ENCODE measurements at places on chromosomes 2 and 18. TPM values are rescaled to one million over a fixed set of nuclear protein-coding genes. Genes with fewer than 3 reads are reported as not detected.
A peak's percentile ranks its signal among the peaks of the same experiment; 100 is the strongest.

DNA sequence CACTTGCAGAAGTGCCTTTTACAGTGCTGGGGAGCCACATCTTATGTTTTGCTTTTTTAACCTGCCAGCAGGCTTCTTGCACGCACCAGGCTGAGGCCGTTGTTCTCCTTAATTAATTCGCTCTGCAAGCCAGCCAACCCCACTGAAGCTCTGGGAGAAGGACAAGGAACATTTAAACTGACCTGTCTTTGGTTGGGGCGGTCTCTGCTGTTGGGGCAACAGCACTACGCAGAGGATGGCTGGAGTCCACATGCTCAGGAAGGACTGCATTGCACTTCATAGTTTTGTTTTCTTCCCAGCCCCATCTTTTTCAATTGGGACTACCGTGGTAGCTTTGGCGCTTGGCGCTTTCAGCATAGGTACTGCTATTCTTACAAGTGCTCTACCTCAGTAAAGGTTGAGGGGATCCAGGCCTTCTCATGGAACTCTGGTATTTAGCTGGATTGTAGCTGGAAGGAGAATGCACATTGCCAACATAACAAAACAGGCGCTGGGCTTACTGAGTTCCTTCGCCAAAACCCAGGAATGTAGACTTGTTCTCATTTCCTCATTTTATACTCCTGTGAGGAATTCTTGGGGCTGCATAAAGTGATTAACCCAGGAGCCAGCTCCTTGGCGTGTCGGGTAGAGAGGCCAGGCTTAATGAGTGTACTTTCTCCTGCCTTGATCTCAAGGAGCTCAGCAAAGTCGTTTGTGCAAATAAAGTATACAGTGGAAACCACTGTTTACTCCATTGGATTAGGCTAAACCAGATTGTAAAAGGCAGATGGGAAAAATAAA is 146.2 kb downstream of the PRKCE start:
- no peaks in the 10 kb centered on the region for H3K27me3 ChIP-seq
- H3K4me1 ChIP-seq, result no peaks in the 10 kb centered on the region
- no peak for DNase-seq
- H3K36me3 ChIP-seq, result no peaks in the 10 kb centered on the region
- no peak overlapping the region for H3K4me3 ChIP-seq

GRCh38 chr2:150309311-150310080 is 178.0 kb downstream of the RND3 start:
- H3K4me1 ChIP-seq, result no peaks in the 10 kb centered on the region
- no peak overlapping the region for H3K27ac ChIP-seq
- no peaks in the 10 kb centered on the region for H3K27me3 ChIP-seq

DNA sequence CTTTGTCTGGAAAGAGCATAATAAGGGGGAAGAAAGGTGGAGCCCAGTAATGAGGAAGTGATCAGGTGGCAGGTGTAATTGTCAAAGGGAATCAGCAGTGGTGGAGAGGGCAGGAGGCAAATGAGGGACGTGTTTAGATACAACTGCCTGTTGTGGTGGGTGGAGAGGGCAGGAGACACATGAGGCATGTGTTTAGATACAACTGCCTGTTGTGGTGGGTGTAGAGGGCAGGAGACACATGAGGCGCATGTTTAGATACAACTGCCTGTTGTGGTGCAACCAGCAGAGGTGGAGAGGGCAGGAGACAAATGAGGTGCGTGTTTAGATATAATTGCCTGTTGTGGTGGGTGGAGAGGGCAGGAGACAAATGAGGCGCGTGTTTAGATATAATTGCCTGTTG is 173.1 kb downstream of the ANKRD30B start:
- DNase-seq, result no peak
- no peak overlapping the region for H3K4me3 ChIP-seq
- H3K27ac ChIP-seq, result no peak overlapping the region
- H3K27me3 ChIP-seq, result no peaks in the 10 kb centered on the region
- no peaks in the 10 kb centered on the region for H3K36me3 ChIP-seq

GRCh38 chr2:178229927-178230326 is 35.6 kb downstream of the OSBPL6 start:
- DNase-seq, result no peak
- H3K4me1 ChIP-seq, result no peaks in the 10 kb centered on the region
- no peak overlapping the region for H3K27ac ChIP-seq
- H3K27me3 ChIP-seq, result no peaks in the 10 kb centered on the region

GRCh38 chr2:58070765-58071164 is 24.2 kb downstream of the VRK2 start:
- no peaks in the 10 kb centered on the region for H3K27me3 ChIP-seq
- DNase-seq, result no peak
- H3K4me3 ChIP-seq, result no peak overlapping the region
- H3K27ac ChIP-seq, result no peak overlapping the region
- no peaks in the 10 kb centered on the region for H3K4me1 ChIP-seq

GRCh38 chr2:54348646-54349045 is 92.6 kb upstream of the TSPYL6 start:
- no peak for DNase-seq
- H3K36me3 ChIP-seq, result no peaks in the 10 kb centered on the region
- no peak overlapping the region for H3K4me3 ChIP-seq

DNA sequence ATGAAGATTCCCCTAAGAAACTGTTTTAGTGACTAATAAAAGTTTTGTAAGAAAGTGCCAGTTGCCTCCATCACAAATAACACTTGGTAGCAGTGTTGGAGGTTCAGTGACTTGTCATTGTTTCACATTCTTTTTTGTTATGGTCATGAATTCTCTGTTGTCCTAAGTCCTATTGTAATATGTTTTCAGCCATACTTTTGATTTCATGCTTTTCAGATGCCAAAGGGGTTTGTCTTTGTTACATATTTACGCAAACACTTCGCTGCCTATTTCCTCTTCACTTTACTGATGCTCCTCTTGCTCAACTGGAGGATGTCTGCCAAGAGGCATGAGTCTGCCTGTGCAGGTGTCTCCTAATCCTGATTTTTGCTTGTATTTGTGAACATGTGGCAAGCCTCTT is 66.6 kb downstream of the PHLPP1 start:
- no peaks in the 10 kb centered on the region for H3K4me1 ChIP-seq
- no peak overlapping the region for H3K4me3 ChIP-seq
- DNase-seq, result no peak
- H3K27ac ChIP-seq, result no peak overlapping the region
- no peaks in the 10 kb centered on the region for H3K36me3 ChIP-seq

DNA sequence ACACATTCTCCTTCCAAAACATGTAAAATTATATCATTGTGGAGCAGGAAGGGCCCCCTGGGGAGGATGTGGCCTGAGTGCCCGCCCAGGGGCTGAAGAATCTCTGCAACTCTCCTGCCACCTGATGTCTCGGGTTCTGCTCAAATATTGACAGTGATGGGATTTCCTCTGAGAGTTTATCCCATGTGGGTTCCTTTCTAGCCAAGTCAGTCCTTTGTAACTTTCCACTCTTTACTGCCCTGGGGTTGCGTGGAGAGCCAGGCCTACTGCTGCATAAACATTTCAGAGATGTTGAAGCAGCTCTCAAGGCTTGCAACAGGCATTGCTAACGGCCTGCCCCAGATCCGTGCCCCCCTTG is 4.0 kb upstream of the RAB17 start:
- H3K27me3 ChIP-seq, result no peaks in the 10 kb centered on the region
- H3K36me3 ChIP-seq, result no peaks in the 10 kb centered on the region
- peaks cover 6% of the 10 kb centered on the region for H3K4me1 ChIP-seq

DNA sequence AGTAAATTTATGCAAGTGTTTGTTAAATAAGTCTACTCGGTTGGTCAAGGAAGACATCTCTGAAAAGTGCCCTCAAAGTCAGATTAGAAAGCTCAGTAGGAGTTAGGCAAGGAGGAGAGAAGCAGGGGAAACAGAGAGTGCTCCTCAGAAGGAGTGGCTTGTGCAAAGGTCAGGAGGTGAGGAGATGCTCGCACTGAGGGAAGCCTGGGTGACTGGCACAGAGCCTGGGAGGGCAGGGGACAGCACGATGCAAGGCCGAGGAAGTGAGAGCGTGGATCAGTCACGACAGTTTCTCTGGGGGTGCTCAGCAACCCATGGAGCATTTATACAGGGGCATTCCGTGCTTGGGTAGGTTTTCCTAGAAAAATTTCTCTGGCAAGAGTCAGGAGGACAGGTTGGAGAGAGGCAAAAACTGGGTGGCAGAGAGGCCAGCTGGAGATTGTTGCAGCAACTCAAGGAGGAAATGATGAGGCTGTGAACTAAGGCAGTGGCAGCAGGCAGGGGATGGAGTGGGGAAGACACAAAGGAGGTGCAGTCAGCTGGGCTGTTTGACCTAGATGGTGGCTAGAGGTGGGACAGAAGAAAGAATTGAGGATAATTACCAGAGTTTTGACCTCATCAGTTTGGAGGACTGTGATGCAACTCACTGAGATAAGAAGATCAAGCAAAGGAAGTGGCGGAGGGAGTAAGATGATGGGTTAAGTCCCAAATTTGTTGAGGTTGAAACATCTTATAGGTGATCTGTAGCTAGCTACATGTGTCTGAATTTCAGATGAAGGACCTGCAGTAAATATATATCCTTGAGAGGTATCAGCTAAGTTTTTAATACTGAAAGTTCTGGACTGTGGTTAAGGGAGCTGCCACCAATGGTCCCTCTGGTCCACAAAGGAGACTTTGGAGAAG is 52.4 kb downstream of the BCL2 start:
- H3K36me3 ChIP-seq, result no peaks in the 10 kb centered on the region
- no peak overlapping the region for H3K4me3 ChIP-seq
- no peaks in the 10 kb centered on the region for H3K27me3 ChIP-seq

- H3K27ac ChIP-seq, result no peak overlapping the region
- no peaks in the 10 kb centered on the region for H3K4me1 ChIP-seq
- no peaks in the 10 kb centered on the region for H3K27me3 ChIP-seq
These were observed 553.0 kb upstream of the FANCL start for GRCh38 chr2:58794103-58794502.

DNA sequence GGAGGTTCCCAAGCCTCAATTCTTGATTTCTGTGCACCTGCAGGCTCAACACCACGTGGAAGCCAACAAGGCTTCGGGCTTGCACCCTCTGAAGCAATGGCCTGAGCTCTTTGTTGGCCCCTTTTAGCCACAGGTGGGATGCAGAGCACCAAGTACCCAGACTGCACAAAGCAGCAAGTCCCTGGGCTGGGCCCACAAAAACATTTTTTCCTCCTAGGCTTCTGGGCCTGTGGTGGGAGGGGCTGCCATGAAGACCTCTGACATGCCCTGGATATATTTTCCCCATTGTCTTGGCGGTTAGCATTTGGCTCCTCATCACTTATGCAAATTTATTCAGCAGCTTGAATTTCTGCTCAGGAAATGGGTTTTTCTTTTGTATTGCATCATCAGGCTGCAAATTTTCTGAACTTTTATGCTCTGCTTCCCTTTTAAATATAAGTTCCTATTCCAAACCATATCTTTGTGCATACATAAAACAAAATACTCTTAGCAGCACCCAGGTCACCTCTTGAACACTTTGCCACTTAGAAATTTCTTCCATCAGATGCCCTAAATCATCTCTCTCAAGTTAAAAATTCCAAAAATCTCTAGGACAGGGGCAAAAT is 9.0 kb upstream of the MATN3 start:
- no peaks in the 10 kb centered on the region for H3K27me3 ChIP-seq
- no peak overlapping the region for H3K27ac ChIP-seq
- no peak for DNase-seq
- no peaks in the 10 kb centered on the region for H3K36me3 ChIP-seq
- no peak overlapping the region for H3K4me3 ChIP-seq
- H3K4me1 ChIP-seq, result no peaks in the 10 kb centered on the region

- peaks cover 47% of the 10 kb centered on the region for H3K4me1 ChIP-seq
- H3K36me3 ChIP-seq, result peaks cover 15% of the 10 kb centered on the region
- H3K27ac ChIP-seq, result peak overlapping the region; percentile 92
- H3K27me3 ChIP-seq, result no peaks in the 10 kb centered on the region
These were observed 5.3 kb downstream of the ZEB2 start for GRCh38 chr2:144514616-144515091.

GRCh38 chr2:187429989-187430388 is 18.1 kb downstream of the CALCRL start:
- H3K4me3 ChIP-seq, result no peak overlapping the region
- H3K4me1 ChIP-seq, result no peaks in the 10 kb centered on the region
- H3K36me3 ChIP-seq, result no peaks in the 10 kb centered on the region
- DNase-seq, result no peak

CABYR gene
- total RNA-seq, result 0.94 TPM

SLC11A1 gene
- total RNA-seq, result 53.5 TPM

SERPINB7 gene
- total RNA-seq, result not detected

RIF1 gene
- 37.0 TPM for total RNA-seq

TUBA3E gene
- total RNA-seq, result not detected

CIB4 gene
- total RNA-seq, result not detected

Measured in natural killer cell (primary cell).